Choroid plexus epithelial cell (primary cell): ENCODE measurements at places on chromosomes 12 and 14.

GRCh38 chr12:10405294-10405693, 4.3 kb downstream of the KLRC4 start:
- DNase-seq: no peak

GRCh38 chr12:108939594-108939993, 59.7 kb downstream of the DAO start:
- DNase-seq: peak; percentile 63

GRCh38 chr12:62581288-62582064, 114.8 kb downstream of the MON2 start:
- peak; percentile 80 for DNase-seq

GRCh38 chr14:48937541-48938195, 648.5 kb downstream of the RPS29 start:
- no peak for DNase-seq

DNA sequence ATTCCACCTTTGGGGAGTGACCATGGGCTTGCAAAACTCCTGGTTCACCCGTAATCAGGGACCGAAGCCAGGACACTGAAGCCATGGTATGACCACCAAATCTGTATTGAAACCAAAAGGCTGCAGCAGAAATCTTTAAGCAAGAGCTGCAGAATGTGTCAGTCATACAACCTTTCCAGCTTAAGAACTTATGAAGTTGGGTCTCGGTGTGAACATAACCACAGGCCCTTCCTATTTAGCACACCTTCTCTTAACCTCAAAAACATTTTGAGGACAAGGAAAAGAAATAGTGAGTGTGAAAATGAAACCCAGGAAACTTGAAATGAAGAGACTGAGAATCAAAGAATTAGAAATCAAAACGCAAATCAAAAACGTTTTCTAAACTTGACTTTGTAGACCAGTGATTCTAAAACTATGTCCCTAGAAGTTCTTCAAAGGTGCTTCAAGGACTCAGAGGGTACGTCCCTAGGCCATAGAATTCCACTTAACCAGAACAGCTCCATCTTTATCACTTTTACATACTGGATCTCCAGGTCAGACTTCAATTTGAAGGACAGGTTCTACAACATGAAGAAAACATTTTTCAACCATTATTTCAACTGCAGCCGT, 231.6 kb upstream of the GRIP1 start:
- no peak for DNase-seq

- DNase-seq: no peak
These were observed 1189.0 kb upstream of the FLRT2 start for GRCh38 chr14:84340938-84341337.

DNA sequence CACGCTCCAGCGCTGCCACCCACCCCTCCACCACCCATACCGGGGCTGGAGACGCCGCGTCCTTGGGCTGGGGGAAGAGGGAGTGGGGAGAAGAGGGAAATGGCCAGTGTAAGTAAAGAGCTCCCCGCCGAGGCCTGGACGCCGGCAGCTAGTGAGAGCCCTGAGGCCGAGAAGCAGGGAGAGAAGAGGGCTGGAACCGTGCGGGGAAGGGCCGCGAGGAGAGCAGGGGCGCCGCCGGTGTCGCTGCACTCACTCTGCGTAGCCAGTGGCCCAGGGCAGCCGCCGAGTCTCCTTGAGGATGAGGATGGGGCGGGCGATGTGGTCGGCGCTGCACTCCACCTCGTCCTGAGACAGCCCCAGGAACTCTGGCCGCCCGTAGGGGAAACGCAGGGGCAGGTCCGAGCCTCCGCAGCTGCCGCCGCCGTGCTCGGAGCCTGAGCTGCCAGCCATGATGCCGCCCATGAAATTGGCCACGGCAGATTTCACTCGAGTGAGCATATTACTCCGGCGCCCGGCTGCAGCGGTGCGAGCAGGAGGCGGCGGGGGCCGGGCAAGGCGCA, 631 bp downstream of the PPM1H start:
- DNase-seq: no peak

DNA sequence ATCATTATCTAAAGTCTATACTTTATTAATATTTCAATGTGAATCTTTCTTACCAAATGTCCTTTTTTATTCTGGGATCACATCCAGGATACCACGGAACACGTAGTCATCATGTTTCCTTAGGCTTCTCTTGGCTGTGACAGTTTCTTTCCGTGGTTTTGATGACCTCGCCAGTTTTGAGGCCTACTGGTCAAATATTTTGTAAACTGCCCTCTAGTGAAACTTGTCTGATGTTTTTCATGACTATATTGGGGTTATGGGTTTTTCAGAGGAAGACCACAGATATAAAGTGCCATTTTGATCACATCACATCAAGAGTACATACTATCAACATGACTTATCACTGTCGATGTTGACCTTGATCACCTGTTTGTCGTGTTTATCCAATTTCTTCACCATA, 14.1 kb upstream of the SERPINA6 start:
- DNase-seq: peak; percentile 20

DNA sequence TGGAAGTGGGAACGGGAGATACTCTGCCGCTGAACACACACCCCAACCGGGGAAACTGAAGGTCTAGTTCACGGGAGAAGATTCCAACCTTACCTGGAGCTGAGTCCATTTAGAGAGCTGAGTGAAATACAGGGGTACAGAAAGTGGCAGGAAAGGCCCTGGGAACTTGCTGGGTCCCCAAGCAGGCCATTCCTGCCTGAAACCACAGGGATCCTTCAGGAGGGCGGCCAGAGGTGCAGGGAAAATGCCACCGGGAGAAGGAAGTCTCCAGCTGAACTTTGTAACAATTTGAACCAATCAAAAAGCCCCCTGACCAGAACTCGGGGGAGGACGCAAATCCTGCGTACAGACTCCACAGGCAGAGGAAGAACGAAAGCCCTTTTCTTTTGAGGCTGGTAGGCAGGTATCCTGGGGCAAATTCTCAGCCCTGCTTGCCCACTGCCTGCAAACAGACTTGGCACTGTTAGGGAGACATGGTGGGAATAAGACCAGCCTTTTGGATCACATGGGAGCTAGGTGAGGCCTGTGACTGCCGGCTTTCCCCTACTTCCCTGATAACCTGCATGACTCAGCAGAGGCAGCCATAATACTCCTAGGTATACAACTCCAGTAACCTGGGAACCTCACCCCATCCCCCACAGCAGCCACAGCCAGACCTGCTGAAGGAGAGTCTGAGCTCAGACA, 170.9 kb downstream of the SEC23A start:
- DNase-seq: no peak

DNA sequence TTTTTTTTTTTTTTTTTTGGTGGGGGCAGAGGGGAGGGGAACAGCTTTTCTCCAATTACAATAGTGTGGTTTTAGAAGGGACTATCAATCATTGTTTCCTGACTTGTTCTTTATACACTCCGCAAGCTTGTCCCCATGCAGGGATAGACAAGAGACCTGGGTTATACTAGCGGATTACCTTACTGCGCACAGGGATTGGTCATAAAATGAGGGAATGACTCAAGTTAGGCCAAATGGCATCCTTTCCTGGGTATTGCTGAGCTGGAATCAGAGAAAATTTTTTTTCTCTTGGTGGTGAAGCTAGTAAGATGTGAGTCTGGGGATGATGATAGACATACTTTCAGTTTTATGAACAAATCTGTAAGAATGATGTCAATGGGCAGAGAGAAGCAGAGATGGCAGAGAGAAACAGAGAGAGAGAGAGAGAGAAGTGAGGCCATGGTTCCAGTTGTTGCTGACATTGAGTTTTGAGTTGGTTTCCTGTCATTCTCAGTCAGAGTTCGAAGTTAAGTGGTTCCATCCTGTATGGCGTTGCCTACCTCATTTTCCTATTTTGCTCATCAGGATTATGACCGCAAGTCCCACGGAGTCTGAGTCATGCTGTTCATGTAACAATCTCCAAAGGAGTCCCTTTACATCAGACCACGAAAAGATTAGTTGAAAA, 59.1 kb upstream of the OTOGL start:
- peak; percentile 42 for DNase-seq

DNA sequence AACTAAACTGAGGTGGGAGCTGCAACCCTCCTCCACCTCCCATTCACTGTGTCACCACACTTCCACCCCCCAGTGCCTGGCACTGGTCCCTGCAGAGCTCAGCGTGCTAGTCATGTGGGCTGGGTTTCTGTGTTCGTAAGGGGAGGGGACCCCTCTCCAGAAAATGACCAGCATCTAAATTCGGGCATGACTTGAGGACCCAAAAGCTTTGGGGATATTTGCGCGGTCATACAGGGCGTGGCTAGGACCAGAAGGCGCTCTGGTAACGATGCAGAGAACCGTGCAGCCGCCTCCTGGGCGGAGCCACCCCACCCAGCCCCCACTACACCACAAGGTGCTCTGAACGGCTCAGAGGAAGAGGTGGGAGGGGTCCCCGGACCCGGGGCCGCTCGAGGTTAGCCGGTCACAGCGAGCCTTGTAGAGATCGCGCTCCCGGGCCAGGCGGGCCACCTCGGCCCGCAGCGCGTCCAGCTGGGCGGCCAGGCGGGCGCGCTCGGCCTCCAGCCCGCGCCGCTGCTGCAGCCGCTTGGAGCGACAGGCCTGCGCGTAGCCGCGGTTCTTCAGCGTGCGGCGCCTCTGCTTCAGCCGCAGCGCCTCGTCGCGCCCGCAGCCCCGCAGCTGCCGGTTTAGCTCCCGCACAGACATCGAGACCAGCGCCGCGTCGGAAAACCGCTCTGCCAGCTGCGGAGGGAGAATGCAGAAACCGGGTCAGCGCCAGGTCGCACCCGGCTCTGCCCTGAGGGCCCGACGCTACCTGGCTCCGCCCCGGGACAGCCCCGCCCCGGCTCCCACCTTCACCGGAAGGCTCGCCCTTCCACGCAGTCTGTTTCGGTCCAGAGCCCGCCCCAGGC, 9.8 kb downstream of the CPNE6 start:
- peak; percentile 24 for DNase-seq

- DNase-seq: peak; percentile 5
These were observed 886.2 kb downstream of the DIO2 start for GRCh38 chr14:79325071-79325470.

DNA sequence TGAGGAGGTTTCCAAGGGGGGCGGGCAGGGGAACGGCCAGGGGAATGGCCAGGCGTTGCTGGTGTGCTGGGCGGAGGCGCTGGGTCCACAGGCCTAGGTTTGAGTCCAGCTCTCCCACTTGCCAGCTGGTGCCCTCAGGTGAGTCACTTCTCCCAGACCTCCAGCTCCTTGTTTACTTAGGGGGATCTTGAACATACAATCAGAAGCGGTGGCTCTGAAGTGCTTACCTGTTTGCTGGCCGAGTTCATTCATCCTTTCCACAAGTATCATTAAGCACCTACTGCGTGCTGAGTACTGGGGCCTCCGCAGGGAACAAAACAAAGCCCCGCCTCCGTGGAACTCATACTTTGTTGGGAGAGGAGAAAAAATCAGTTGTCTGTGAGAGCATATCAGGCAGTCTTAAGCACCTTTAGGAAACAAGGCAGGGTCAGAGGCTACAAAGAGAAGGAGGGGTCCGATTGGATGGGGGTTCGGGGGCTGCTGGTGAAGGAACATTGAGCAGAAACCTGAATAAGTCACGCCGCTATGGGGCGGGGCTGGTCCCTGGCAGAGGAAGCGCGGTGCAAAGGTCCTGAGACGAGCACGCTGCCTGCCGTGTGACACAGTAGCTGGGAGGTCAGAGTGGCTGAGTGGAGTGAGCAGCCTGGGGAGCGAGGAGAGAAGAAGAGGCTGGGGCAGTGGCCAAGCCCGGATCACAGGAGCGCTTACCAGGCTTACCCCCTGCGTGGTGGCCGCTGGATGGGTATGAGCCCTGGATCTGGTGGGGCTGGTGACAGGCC, 15.1 kb downstream of the MVK start:
- DNase-seq: no peak

DNA sequence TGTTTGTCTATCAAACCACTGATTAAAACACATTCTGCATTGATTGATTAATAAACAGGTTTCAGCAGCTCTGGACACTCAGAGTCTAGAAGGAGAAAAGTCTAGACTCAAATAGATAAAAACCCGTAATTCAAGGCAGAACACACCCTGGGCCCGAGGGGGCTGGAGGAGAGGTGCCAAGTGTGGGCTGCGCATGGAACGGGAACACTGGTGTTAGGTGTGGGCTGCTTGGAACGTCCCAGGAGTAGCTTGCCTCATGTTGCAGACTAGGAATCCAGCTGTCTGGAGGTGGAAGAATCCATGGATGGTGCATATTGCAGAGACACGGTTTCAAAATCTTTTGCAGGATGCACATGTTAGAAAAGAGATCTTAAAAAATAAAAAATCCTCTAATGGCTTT, 223.0 kb downstream of the APAF1 start:
- no peak for DNase-seq

DNA sequence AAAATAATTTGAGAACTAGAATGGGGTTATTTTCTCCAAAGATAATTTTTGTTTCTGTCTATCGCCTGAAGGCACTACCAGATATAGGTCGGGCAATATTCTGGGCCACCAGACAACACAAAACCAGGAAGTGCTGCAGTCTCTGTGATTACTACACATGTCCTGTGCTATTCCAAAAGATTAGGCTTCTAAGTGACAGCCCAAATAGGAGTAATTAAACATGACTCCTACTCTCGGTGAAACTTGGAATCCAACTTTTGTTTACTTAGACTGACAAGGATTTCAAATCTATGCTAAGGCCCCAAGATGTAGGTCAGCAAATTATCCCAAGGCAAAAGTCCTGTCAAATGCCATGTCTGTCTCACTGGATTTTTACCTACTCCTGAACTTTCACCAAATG, 157.6 kb upstream of the LRFN5 start:
- no peak for DNase-seq

DNA sequence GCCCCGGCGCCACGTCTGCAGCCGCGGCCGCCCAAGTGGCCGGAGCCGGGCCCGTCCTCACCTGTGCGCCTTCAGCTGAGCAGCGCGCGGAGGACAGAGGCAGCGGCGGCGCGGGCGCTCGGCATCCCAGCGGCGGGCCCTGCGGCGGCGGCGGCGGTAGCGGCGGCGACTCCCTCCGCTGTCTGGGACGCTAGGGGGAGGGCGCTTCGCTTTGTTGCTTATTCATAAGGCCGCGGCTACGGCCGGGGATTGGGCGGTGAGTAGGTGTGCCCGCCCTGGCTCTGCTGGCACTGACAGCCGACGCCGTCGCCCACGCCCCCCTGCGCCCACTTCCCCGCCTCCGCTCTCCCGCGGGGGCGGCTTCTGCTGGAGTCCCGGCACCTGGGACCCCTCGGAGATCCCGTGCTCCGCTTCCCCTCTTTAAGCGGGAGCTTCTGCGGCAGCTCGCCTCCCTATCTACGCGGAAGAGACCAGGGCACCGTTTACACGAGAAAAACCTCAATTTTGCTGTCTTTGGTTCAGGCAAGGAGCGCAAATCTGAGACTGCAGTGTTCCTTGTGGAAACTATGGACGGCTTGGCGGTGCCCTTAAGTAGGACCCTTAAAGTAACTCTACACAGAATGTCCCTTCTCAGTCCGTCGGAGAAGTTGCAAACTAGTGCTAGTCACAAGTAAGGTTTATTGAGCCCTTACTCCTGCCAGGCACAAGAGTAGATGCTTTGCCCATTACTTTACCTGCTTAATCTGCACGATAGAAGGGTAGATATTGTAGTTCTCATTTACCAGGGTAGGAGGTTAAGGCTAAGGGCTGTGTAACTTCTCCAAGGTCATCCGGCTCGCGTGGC, at the start of gene ARMH4:
TSS of gene ARMH4 (minus strand) at position 200 of the 844 bp plus-strand sequence. CDS start 12,855 bp downstream, outside the sequence.
- DNase-seq: peak; percentile 77

DNA sequence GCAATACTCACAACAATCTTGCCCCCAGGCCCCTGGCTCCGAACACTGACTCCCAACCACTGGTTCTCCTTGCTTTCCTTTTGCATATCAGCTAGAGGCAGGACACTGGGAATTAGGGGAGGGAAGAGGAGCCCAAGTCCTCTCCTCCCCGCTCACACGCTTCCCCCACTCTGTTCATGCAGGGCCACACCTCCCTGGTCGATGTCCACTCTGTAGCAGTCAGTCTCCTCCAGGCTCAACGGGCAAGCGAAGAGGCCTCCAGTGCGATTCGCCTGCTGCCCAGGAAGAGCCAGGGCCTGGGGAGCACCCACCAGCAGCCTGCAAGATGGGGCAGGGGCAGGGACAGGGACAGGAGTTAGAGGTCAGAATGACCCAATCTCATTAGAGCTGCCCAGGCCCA, 4.8 kb downstream of the ITGA7 start:
- DNase-seq: no peak
